ENCODE measurements at places on chromosomes 11 and 22.

DNA sequence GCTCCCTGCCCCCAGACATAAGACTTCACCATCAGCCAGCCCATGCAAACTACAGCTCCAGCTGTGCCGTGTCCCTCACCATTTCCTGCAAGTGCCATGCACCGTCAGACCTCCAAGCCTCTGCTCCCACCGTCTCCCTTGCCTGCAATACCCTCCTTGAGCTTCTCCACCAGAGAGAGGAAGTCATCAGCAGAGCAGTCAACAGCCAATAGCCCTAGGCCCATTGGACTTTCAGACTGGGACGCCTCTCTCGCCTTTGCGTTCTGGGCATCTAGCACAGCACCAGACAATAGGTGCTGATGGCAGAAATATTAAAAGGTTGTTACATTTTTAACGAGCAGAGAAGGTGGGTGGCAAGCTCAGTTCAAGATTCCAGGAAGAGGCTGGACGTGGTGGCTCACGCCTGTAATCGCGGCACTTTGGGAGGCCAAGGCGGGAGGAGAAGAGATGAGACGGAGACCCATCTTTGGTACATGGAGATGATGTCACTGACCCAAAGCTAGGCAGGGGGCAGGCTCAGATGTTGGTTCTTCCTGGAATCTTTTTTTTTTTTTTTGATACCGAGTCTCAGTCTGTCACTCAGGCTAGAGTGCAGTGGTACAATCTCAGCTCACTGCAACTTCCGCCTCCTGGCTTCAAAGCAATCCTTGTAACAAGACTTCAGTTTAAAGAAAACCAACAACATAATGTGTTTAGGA is 31.9 kb downstream of the SCGB1A1 start:
- DNase-seq, result no peak

DNA sequence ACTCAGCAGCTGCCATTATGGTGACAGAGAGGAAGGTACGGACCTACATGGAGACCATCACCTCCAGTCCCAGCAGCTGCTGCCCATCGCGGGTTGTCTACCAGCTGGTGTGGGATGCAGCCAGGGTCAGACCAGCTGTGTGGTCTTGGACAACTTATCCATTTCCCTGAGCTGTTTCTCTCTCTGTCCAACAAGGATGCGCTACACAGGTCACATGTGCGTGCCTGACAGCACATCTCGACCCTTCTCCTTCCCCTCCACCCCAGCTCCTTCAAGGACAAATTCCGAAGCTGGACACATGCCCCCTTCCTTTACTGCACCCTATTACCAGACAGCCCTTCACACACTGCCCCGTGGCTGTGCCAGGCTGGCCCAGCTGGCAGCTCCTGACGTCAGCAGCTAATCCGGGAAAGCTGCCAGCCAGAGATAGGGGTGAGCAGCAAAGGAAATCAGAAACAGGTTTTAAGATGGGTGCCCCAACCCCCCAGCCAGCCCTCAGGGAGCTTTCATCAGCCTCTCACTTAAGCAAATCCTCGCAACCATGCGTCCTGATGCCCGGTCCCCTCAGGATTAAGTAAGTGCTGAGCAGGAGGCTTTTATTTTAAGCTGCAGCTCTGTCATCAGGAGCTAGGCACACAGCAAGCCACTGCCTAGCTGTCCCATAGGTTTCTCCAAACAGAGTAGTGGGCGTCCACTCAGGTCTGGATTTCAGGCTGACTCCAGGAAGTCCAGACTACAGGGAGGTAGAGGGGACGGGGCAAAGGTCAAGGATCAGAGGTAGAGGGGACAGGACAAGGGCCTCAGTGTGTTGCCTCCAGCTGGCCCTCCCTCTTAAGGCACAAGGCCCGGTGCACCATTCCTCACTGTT is 20.3 kb downstream of the TEF start:
- no peak for DNase-seq

- no peak for DNase-seq
These were observed 545 bp upstream of the TIRAP start for GRCh38 chr11:126282361-126282735.

GRCh38 chr11:73396251-73396930 is 20.2 kb downstream of the RELT start:
- DNase-seq, result no peak

DNA sequence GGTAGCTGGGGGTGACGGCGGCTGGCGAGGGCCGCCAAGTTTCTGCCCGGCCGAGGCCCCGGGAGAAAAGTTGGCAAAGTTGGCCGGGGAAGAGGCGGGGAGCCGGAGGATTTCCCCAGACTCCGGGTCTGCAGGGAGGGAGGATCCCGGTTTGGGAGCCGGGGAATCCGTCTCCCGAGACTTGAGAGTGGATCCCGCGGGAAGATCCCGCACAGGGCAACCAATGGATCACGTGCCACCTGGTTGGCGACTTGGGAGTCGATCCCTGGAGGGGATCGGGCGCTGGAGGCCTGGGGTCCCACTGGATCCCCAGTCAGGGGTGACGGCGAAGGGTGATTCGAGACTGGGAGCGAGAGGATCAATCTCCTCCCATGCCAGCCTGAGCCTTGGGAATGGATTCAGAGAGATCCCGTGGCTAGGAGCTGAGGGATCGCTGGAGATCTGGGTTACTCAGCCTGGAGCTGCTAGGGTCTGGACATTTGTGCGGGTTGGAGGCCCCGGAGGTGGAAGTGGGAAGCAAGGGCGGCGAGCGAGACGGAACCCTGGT is 394 bp downstream of the KIAA1671 start:
- no peak for DNase-seq

- DNase-seq, result no peak
These were observed 2.3 kb upstream of the SLC25A1 start for GRCh38 chr22:19180740-19181410.

GRCh38 chr22:30694171-30694639 is 469 bp upstream of the OSBP2 start:
- no peak for DNase-seq

DNA sequence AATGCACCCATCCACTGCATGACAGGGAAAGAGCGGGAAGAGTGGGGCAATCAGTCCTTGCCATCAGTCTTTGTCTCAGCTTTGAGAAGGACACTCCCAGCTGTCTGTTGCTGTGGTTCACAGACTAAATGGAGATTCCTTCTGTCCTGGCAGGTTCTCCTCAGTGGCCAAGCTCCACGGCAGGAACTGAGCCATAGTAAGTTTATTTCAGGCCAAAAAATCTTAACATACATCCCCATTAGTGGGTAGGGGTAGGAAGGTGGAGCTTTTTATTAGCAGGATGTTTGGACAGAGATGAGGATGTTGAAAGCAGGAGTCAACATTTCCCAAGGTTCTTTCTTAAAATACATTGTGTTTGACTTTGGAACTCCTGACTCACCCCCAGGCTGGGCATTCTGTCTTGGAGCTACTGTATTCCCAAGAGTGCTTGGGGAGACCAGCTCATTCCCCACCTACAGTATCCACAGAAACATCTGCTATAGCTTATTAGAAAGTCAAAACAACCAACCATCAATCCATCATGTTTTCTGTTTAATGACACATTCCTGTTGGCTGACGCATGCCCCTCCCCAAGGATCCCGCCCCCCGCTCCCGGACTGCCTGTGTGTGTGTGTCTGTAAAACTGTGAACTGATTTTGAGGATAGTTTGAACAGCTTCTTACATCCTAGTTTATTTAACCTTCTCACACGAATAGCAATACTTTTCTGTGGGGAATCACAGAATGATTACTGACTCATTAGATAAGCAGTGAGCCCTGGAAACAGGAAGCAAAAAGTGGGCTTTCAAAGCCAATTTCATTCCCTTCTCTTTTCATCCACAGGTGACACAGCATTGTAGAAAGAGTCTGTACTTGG is 109.5 kb downstream of the CCDC81 start:
- DNase-seq, result no peak

DNA sequence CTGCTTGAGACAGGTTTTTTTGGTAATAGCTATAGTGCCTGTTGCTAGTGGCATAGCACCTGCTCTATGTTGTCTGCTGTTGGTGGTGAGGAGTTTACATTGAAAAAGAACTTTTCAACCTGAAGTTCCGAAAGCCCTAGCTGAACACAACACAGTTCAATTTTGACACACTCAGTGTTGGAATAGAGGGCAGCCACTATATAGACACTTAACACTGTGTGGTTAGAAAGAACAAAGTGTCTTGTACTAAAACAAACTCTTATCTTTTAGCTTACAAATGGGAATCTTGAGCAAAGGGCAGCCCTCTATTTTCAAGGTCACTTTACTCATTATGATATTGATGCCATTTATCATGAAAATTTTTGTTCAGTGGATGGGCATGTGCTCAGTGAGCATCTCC is 18.4 kb downstream of the TBCEL start:
- no peak for DNase-seq

- DNase-seq, result no peak
These were observed 103.2 kb upstream of the KIRREL3 start for GRCh38 chr11:127103586-127104388.

- DNase-seq, result no peak
These were observed 205.5 kb upstream of the POU2AF2 start for GRCh38 chr11:111039982-111040381.

DNA sequence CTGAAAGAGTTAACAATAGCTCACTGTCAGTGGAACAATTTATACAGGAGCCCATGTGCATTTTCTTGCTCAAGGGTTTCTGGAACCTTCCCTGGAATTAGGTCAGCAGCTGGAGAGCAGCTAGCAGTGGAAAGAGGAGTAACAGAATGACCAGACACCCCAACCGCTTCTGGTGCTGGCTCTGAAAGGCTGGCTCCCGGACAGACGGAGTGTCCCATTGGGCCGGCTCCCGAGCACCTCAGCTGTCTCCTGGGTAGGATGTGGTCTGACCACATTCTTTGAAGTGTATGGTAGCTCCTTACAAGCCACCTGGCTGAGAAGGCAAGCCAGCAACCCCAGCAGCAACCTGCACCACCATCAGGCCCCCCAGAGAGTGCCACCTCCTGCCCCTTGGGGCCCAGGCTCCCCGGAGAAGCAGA is 44.7 kb downstream of the ABTB2 start:
- DNase-seq, result no peak

GRCh38 chr11:66011239-66011784 is 496 bp upstream of the CST6 start:
- DNase-seq, result no peak

DNA sequence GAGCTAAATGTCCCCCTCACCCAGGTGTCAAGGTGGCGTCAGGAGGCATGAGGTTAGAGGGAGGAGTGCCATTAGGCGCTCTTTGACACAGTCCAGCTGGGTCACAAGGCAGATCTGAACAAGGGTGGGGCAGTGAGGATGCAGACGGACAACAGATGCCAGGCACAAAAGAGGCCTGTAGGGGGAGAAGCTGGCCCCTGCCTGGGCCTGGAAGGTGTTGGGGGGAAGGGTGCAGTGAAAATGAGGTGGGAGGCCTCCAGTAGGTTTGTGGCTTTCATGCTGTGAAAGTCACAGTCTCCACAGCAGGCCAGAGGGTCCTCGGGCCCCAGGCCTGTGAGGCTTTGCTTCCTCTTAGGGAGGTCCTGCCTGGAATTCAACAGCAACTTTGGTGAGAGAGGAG is 85.0 kb upstream of the PLET1 start:
- DNase-seq, result no peak

DNA sequence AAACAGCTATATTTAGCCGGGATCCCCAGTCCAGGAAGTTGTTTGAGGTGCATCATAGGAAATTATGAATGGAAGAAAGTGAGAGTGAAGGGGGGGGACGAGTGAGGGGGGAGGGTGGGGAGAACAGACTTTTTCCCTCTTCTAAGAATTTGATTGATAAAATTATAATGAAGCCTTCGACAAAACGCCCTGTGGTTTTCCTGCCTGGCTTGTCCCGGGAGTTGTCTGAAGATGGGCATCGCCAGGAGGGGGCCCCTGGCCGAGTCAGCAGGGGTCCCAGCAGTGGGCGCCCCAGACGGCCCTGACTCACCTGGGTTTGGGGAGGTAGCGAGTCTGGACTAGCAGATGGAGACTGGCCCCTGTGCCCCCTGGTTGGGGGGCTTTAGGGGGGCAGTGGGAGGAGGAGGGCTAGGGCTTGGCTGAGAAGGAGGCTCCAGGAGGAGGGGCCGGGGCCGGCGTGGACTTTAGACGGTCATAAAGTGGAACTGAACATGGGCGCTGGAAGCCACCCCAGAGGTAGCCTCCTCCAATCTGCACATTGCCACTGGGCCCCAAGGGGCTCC is 336 bp upstream of the LIF start:
- DNase-seq, result no peak

GRCh38 chr11:81963018-81963417 is 770.6 kb downstream of the FAM181B start:
- DNase-seq, result no peak

GRCh38 chr11:69299023-69299461 is 5.1 kb downstream of the MYEOV start:
- DNase-seq, result no peak

DNA sequence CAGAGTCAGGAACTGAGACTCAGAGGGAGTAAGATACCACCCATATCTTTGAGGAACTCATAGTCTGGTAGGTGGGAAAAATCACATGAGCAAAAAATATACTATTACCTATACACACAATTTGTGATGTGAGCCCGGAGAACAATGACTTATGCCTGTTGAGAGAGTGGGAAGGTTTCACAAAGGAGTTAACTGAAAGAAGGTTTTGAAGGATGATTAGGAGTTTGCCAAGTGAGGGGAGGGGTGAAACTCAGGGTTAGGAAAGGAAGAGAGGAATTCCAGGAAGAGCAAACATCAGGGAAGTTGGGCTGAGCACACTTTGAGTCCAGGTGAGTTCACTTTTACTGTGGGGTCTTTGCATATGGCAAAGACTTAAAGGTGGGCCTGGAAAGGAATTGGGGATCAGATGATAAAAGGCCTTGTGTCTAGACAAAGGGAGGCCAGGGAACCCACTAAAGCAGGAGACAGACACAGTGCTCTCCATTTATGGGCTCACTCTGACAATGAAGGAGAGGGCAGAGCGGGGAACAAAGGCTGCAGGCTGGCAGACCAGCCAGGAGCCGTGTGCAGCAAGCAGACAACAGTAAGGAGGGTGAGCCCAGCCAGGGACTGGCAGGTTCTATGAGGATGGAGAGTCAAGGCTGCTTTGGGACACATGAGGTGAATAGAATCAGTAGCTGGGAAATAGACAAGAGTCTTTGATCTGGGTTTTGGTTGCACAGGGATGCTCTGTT is 33.1 kb downstream of the TSPAN18 start:
- no peak for DNase-seq

GRCh38 chr11:126637795-126638175 is 282.3 kb downstream of the ST3GAL4 start:
- no peak for DNase-seq

GRCh38 chr22:40308999-40309573 is 37.2 kb upstream of the ADSL start:
- DNase-seq, result no peak

DNA sequence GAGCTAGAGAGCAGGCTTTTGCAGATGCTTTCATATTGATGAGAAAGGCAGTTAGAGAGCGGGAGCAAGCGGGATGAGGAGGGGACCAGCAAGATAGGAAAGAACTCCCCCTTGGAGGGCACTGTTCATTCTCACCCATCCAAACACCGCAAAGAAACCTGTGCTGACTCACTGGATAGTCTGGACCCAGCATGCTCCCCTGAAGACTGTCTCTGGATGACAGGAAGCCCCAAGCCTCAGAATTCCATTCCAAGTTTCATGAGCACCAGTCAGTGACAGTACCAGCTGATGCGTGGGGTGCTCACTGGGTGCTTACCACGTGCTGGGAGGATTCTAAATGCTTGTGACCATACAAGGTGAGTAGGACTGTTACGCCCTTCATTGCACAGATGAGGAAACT is 34.2 kb downstream of the MICAL3 start:
- no peak for DNase-seq

GRCh38 chr11:132077416-132077815 is 707.0 kb downstream of the NTM start:
- no peak for DNase-seq

Data from esophagus squamous epithelium (tissue), 5 donors.